Activated CD4-positive, alpha-beta T cell treated with anti-CD3 and anti-CD28 coated beads, Interleukin-2, amount 10 ng/mL, durations not matched to agents 7 days and 5 days (primary cell): ENCODE measurements at places on chromosomes 12 and 14. TPM values are rescaled to one million over a fixed set of nuclear protein-coding genes. Genes with fewer than 3 reads are reported as not detected.

DNA sequence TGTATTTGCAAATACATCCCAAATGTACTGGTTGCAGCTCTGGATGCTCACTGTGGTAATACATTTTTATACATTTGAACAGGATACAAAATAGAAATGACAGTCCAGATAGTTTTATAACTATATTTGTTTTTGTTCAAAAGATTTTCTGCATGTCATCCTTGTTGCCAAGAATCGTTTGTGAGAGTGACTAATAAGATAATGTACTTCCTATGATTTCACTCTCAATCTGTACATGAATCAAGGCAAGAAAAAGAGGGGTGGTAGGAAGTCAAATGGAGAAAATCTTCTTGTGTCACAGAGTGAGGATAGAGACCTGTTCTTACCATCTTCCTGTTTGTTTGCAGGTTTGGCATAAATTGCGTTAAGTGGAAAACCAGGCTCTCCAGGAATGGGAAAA lies 13.9 kb downstream of the ARPC3 start:
- DNase-seq: no peak
- H3K27ac ChIP-seq: no peak overlapping the region
- H3K4me1 ChIP-seq: peaks cover 10% of the 10 kb centered on the region
- H3K27me3 ChIP-seq: no peaks in the 10 kb centered on the region
- no peak overlapping the region for H3K4me3 ChIP-seq

DNA sequence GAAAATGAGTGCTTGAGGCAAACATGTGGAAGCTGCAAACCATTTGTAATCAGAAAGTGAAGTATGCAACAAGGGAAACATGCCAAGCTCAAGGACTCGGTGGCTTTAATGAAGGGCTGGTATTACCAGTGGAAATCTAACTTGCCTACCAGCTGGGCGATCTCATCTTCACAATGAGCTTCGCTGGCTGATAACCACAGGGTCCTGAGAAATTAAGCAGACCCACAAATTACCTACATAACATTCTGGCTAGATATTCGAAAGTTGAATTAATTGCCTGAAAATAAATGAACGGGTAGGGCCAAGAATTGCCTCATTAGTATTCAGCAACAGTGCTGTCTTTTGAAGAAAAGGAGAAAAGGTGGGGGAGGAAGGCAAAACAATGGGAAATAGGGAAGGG lies 439.4 kb downstream of the PDZRN4 start:
- H3K27ac ChIP-seq: no peak overlapping the region
- H3K4me1 ChIP-seq: no peaks in the 10 kb centered on the region
- no peak overlapping the region for H3K4me3 ChIP-seq
- no peaks in the 10 kb centered on the region for H3K27me3 ChIP-seq

DNA sequence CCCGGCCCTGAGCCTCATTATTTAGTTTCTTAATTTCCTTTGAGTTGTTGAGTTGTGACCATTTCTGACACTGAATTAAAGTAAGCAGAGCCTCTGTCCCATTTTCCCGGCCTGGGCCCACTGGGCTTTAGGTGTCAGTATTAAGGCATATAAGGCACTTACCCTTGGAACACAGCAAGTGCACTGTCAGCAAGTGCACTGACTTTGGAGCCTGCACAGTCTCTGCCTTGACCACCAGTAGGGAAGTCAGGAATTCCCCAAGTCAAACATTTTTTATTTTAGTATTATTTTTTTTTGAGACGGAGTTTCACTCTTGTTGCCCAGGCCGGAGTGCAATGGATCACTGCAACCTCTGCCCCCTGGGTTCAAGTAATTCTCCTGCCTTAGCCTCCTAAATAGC lies 56.6 kb downstream of the MAX start:
- DNase-seq: no peak
- H3K36me3 ChIP-seq: peaks cover 31% of the 10 kb centered on the region
- H3K4me1 ChIP-seq: peaks cover 28% of the 10 kb centered on the region
- H3K27me3 ChIP-seq: no peaks in the 10 kb centered on the region
- H3K27ac ChIP-seq: no peak overlapping the region

FAM90A1 gene
- 0.15 TPM for total RNA-seq

GRCh38 chr12:57008178-57008577 lies 1.8 kb upstream of the ZBTB39 start:
- peak overlapping the region; percentile 70 for H3K27ac ChIP-seq
- no peak overlapping the region for H3K4me3 ChIP-seq
- no peaks in the 10 kb centered on the region for H3K27me3 ChIP-seq
- peaks cover 71% of the 10 kb centered on the region for H3K4me1 ChIP-seq

CRIP2 gene
- total RNA-seq: 1.8 TPM

- H3K27me3 ChIP-seq: no peaks in the 10 kb centered on the region
- H3K4me1 ChIP-seq: no peaks in the 10 kb centered on the region
- no peak overlapping the region for H3K4me3 ChIP-seq
- DNase-seq: no peak
- H3K27ac ChIP-seq: no peak overlapping the region
- no peaks in the 10 kb centered on the region for H3K36me3 ChIP-seq
These were observed 69.9 kb downstream of the SERPINA3 start for GRCh38 chr14:94682061-94682516.

- no peak for DNase-seq
- H3K27ac ChIP-seq: no peak overlapping the region
- peaks cover 33% of the 10 kb centered on the region for H3K4me1 ChIP-seq
- H3K4me3 ChIP-seq: no peak overlapping the region
These were observed 111.0 kb upstream of the MAX start for GRCh38 chr14:65213316-65213715.

DNA sequence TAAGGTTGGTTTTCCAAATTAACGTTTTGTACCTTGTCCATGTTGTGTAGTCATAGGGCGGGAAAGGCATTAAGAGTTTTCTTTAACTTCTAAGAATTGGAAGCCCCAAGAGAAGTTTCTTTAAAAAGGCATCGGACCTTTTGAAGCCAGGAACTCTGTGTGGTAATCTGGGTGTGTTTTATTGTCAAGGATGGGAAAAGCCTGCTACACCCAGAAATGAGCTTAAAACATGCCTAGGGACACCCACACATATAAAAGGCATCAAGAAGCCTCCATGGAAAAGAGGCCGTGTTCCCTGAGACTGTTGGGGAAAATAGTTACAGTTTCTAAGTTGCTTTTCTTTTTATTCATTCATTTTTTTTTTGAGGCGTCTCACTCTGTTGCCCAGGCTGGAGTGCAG lies 81.0 kb upstream of the PTHLH start:
- no peak overlapping the region for H3K27ac ChIP-seq
- no peaks in the 10 kb centered on the region for H3K36me3 ChIP-seq
- H3K4me3 ChIP-seq: no peak overlapping the region
- no peaks in the 10 kb centered on the region for H3K4me1 ChIP-seq

DNA sequence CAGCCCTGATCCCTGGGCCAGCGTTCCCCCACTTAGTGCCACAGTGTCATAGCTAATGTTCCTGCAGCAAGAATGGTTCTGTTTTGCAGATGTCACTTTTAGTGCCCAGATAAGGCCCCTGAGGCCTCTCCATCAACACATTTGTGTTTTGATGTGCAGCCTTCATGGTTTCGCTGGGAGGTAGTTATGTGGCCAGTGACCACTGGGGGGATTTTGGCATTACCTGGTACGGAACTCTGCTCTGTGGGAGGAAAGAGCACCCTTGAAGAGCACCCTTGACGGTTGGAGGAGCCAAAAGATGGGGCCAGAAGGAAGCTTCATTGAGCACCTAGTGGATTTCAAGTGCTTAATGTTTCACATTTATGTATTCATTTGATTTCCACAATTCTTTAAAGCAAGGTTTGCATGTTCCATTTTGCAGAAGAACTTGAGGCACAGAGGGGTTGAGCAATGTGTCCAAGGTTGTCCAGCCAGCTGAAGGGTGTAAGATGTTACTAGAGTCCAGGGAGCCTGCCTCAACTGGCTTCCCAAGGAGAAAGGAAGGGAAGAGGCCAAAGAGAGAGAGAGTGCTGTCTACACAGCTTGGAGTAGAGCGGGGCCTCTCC lies 13.0 kb downstream of the SERPINA11 start:
- no peak for DNase-seq
- H3K27ac ChIP-seq: no peak overlapping the region
- H3K27me3 ChIP-seq: peaks cover 10% of the 10 kb centered on the region
- H3K4me3 ChIP-seq: no peak overlapping the region
- H3K4me1 ChIP-seq: no peaks in the 10 kb centered on the region

PSME2 gene
- total RNA-seq: 698 TPM

GRCh38 chr14:86646696-86647690 lies 1117.0 kb downstream of the FLRT2 start:
- no peak overlapping the region for H3K4me3 ChIP-seq
- DNase-seq: no peak

GRCh38 chr14:62694075-62694474 lies 351.2 kb downstream of the KCNH5 start:
- H3K27me3 ChIP-seq: no peaks in the 10 kb centered on the region
- DNase-seq: no peak
- H3K36me3 ChIP-seq: no peaks in the 10 kb centered on the region
- H3K27ac ChIP-seq: no peak overlapping the region
- H3K4me1 ChIP-seq: no peaks in the 10 kb centered on the region
